ENCODE measurements at places on chromosomes 4 and X. TPM values are rescaled to one million over a fixed set of nuclear protein-coding genes. Genes with fewer than 3 reads are reported as not detected.

The FGF5 gene
- total RNA-seq: not detected

The PRR32 gene
- total RNA-seq: not detected

The HTN3 gene
- not detected for total RNA-seq

The IL1RAPL1 gene
- not detected for total RNA-seq

DNA sequence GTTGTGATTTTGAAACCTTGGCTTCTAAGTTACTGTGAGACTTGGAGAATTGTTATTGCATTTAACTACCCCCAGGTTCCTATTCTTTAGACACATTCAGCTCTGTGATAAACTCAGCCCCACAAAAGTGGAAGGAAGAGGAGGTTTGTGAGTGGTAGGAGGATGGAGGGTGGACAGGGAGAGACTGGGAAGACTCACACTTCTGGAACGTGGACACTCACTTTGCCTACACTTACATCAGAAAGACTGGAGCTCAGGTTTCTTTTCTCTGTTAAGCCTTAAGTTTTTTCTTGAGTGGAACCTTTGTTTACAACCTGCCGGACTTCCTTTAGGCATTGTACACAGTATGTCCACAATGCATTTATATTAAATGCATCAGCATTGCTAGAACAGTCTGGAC lies 99.0 kb downstream of the AREG start:
- no peaks in the 10 kb centered on the region for H3K27me3 ChIP-seq
- H3K36me3 ChIP-seq: no peaks in the 10 kb centered on the region
- no peak for DNase-seq
- H3K4me3 ChIP-seq: no peak overlapping the region
- no peaks in the 10 kb centered on the region for H3K4me1 ChIP-seq
- no peak overlapping the region for H3K27ac ChIP-seq

DNA sequence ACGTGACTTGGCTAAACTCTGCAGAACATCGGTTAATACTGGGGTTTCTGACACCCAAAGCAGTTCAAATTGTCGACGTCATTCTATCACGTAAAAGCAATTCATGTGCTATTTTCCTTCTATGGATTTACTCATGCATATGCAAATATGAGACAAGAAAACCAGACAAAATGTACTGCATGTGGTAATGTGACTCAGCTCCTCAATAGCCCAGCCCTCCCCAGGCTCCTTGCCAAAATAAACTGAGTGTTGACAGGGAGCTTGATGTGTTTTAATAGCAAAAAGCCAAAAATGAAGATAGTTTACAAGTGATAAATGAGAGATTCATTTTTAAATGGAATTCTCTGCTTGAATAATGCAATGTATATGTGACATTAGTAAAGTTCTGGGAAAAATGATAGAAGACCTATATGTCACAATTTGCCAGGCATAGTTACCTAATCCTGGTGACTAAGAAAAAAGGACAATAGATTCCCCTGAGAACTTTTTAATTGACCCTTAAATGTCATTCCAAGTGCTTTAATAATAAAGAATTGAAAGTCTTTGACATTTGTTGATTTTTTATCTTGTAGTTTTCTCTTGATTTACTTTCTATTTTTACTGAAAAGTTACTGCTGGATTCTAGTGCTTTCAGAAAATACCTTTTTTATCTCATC lies 1700.6 kb upstream of the TENM3 start:
- no peaks in the 10 kb centered on the region for H3K27me3 ChIP-seq
- H3K27ac ChIP-seq: no peak overlapping the region
- no peak overlapping the region for H3K4me3 ChIP-seq
- no peaks in the 10 kb centered on the region for H3K4me1 ChIP-seq

- DNase-seq: no peak
- peak overlapping the region; percentile 51 for H3K4me3 ChIP-seq
- no peaks in the 10 kb centered on the region for H3K27me3 ChIP-seq
Observed at GRCh38 chrX:1528884-1529203, 8.1 kb downstream of the P2RY8 start.

GRCh38 chrX:30653415-30654131 lies at the start of gene GK:
TSS of gene GK (plus strand) at chrX:30653423. CDS start at chrX:30653538, 115 bp downstream.
- peak within 1 kb of the TSS; percentile 84 for H3K27ac ChIP-seq
- H3K4me1 ChIP-seq: peaks cover 25% of the 10 kb centered on the region
- no peak for DNase-seq
- H3K4me3 ChIP-seq: peak within 1 kb of the TSS; percentile 87
- H3K27me3 ChIP-seq: no peaks in the 10 kb centered on the region

DNA sequence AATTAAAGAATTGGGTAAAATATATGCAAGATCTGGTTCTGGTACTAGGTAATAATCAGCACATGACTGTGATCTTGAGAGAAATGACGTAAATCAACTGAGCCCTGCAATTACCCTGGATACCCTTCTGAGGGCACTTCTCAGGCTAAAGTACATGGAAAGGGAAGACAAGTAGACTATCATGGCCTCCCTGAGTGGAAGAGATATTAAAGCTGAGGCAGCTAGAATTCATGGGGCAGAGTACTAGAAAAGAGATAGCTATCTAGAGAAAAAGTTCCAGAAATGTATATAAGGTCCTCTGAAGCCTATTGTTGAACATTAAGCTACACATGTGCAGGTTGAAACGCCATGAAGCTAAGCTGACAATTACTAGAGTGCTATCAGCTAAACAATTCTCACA lies 249.6 kb downstream of the NKX6-1 start:
- H3K27me3 ChIP-seq: no peaks in the 10 kb centered on the region
- no peak overlapping the region for H3K27ac ChIP-seq
- no peak for DNase-seq
- no peaks in the 10 kb centered on the region for H3K4me1 ChIP-seq

DNA sequence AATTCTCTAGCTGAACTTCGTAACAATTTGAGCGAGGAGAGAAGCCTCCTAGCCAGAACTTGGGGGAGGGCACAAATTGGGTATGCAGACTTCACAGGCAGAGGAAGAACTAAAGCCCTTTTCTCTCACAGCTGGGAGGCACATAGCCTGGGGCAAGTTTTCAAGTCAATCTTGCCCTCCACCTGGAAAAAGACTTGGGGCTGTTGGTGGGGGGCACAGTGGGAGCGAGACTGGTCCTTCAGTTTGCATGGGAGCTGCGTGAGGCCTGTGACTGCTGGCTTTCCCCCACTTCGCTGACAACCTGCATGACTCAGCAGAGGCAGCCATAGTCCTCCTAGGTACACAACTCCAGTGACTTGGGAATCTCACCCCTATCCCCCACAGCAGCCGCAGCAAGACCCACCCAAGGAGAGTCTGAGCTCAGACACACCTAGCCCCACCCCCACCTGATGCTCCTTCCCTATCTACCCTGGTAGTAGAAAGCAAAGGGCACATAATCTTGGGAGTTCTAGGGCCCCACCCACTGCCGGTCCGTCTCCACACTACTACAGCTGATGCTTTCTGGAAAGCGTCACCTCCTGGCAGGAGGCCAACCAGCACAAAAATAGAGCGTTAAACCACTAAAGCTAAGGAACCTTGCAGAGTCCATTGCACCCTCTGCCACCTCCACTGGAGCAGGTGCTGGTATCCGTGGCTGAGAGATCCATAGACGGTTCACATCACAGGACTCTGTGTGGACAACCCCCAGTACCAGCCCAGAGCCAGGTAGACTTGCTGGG lies 160.8 kb downstream of the CBLL2 start:
- H3K4me3 ChIP-seq: no peak overlapping the region
- H3K27ac ChIP-seq: no peak overlapping the region
- H3K36me3 ChIP-seq: no peaks in the 10 kb centered on the region
- DNase-seq: no peak
- H3K27me3 ChIP-seq: no peaks in the 10 kb centered on the region
- H3K4me1 ChIP-seq: no peaks in the 10 kb centered on the region

- no peak for DNase-seq
- H3K27ac ChIP-seq: no peak overlapping the region
- H3K4me3 ChIP-seq: no peak overlapping the region
- H3K27me3 ChIP-seq: no peaks in the 10 kb centered on the region
Observed at GRCh38 chr4:83906561-83906960, 370.7 kb downstream of the GPAT3 start.

GRCh38 chr4:116665716-116666115 lies 419.7 kb downstream of the TRAM1L1 start:
- no peak for DNase-seq
- no peaks in the 10 kb centered on the region for H3K4me1 ChIP-seq
- no peak overlapping the region for H3K27ac ChIP-seq
- H3K4me3 ChIP-seq: no peak overlapping the region

DNA sequence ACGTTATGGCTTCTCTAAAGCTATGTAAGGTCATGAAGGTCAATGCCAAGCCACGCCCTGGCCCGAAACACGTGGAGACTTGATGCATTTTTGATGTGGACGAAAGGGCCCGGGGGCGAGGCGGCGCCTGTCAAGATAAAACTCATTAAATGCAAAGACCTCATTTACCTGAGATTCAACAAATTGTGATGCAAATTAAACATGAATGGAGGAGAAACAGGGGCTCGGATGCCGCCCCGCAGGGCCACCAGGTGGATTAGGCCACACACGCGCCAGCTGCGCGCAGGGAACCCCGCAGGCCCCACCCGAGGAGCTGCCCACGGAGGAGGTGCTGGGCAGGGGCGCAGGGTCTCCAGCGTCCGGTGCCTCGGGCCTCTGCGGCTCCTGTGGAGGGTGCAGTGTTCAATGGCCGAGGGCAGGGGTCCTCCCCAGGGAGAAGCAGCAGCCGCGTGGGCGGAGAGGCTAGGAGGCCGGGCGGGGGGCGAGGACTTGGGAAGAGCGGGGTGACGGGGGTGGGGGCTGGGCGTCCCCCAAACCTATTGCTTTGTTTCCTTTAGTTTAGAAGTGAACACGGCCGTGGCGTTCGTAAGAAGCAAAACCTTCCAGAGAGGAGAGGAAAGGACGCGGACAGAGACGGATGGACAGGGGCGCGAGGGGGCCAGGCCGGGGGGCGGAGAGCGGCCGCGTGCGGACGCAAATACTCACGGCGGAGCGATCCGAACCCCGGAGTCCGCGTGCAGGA lies 40.4 kb downstream of the CPLX1 start:
- no peaks in the 10 kb centered on the region for H3K27me3 ChIP-seq
- no peak for DNase-seq
- no peak overlapping the region for H3K4me3 ChIP-seq
- H3K4me1 ChIP-seq: peaks cover 37% of the 10 kb centered on the region
- H3K27ac ChIP-seq: no peak overlapping the region

Measured in CD4-positive, CD25-positive, alpha-beta regulatory T cell (primary cell).